CD4-positive, alpha-beta T cell treated with Interleukin-15 for 4 hours (primary cell): ENCODE measurements at places on chromosomes 11 and 22.

DNA sequence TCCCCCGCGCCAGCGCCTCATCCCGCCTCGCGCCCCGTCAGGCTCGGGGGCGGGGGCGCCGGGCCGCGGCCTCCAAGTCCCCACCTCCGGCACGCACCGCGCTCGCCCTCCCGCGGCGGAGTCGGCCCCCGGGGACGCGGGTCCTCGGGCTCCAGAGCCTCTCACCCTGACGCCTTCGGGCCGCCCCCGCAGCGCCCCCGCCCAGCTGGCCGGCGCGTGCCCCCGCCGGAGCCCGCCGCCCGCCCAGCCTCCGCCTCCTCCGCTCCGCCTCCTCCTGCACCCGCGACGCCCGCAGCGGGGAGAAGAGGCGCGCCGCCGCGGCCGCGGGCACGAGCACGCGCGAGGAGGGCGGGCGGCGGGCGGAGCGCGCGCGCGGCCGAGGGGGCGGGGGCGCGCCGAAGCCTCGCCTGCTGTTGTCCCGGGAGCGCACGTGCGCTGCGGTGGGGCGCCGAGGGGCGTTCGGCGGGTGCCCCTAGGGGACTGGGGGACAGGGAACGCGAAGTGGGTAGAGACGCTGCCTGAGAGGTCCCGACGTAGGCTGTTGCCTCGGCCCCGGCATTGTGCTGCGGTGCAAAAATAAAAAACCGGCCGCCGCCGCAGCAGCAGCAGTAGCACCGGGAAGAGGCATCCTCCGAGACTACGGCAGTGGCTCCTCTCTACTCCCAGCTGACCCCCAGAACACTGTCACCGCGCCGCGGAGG lies 87.4 kb upstream of the ARHGAP32 start:
- peak; percentile 64 for DNase-seq

DNA sequence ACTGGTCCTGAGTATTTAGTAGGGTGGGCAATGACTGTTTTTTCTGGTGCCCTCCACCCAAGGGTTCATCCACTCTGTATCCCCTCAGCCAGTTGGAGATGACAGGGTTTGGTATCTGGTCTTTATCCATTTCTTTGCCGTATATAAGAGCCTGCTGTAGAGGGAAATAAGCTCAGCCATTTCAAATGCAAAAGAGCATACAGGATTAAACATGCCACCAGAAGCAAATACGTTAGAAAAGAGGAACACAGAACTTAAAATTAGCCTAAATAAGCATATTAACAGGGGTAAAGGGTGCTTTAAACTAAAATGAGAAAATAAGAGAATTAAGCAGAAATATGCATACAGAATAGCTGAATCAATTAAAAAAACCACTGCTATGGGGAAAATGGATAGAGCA lies 27.8 kb upstream of the TOP3B start:
- no peak for DNase-seq

DNA sequence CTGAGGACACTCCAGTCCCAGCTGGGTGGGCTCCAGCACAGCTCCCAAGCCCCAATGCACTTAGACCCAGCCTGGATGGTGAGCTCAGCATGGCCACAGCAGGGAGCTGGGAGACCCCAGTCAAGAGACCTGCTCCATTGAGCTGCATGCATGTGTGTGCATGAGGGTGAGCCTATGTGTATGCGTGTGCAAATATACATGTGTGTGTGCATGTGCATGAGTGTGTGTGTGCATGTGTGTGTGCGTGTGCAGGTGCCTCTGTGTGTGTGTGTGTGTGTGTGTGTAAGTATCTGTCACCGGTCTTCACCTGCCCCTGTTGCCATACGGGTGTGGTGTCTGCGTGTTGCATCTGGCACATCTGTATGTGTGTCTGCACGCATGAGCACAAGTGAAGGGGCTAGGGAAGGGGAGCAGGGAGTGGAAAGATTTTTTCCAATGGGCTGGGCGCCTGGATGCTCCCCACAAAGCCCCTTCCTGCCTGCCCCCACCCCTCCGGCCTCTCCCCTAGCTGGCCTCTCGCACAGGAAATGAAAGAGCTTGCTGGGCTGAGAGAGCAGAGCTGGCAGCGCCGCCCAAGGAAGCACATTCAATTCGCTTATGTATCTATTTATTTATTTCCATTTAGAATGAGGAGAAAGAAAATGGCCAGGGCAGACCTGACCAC lies 4.1 kb downstream of the TSPAN32 start:
- peak; percentile 13 for DNase-seq

- DNase-seq: no peak
Observed at GRCh38 chr11:107493117-107493516, 35.5 kb upstream of the CWF19L2 start.

DNA sequence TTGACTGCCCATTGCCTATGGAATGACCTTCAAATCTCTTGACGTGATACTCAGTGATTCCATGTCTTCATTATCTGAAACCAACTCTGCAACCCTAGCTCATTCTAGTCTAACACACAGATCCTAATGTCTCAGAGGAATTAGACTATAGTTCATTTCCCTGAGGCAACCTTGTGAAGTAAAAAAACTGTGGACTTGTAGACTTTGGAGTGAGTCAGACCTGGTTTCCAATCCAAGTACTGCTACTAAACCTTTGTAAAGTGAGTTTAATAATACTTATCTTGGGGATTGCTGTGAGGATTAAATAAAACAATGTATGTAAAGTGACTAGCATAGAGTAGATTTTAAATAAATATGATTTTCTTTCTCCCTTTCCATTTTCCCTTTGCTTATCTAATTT lies 226.1 kb downstream of the BLID start:
- DNase-seq: no peak

- DNase-seq: no peak
Observed at GRCh38 chr11:11141065-11141464, 212.0 kb downstream of the CSNK2A3 start.

DNA sequence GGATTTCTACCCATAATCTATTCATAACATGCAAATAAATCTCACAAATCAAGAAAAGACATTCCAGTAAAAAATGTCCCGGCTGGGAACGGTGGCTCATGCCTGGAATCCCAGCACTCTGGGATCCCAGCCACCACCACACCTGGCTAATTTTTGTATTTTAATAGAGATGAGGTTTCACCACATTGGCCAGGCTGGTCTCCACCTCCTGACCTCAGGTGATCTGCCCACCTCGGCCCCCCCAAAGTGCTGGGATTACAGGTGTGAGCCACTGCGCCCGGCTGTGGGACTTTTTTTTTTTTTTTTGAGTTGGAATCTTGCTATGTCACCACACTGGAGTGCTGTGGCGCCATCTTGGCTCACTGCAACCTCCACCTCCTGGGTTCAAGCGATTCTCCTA lies 4.7 kb downstream of the CHID1 start:
- DNase-seq: no peak

DNA sequence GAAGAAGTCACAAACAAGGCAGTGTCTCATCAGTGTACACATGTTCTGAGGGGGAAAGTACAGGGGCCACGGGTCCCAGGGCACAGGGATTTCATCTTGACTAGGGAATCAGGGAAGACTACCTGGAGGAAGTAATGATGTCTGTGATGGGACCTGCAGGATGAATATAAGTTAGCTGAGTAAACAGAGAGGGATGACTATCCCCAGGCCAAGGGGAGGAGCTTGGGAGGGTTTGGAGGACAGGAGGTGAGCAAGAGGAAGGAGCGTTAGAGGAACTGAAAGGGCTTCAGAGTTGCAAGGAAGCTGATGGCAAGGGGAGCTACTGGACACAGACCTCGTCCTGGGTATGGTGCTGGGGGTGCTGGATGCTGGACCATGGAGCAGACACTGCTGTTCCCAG lies 56.4 kb downstream of the TRAF6 start:
- DNase-seq: no peak

GRCh38 chr11:46256540-46257001 lies 20.9 kb upstream of the CREB3L1 start:
- DNase-seq: no peak

DNA sequence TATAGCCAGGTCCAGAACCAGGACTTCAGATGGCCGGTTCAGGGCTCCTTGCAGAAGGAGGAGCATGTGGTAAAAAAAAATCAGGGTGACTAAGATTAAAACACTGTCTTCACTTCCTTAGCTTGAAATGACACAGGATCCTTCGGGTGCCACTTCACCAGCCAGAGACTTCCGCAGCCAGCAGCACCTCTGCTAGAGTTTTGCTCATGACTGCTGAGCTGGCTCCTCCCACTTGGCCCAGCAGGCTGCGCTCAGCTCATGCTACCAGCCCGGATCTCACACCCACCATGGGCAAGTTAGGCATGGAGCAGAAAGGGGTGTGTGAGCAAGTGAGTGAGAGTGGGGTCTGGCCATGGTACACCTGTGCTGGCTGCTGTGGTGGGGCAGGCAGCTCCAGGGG lies 6.6 kb upstream of the MS4A18 start:
- DNase-seq: peak; percentile 2

- no peak for DNase-seq
Observed at GRCh38 chr11:72010529-72011233, 12.0 kb downstream of the IL18BP start.

GRCh38 chr11:44998051-44998450 lies 47.4 kb upstream of the TP53I11 start:
- no peak for DNase-seq

- no peak for DNase-seq
Observed at GRCh38 chr11:92111287-92111686, 113.3 kb upstream of the FAT3 start.

DNA sequence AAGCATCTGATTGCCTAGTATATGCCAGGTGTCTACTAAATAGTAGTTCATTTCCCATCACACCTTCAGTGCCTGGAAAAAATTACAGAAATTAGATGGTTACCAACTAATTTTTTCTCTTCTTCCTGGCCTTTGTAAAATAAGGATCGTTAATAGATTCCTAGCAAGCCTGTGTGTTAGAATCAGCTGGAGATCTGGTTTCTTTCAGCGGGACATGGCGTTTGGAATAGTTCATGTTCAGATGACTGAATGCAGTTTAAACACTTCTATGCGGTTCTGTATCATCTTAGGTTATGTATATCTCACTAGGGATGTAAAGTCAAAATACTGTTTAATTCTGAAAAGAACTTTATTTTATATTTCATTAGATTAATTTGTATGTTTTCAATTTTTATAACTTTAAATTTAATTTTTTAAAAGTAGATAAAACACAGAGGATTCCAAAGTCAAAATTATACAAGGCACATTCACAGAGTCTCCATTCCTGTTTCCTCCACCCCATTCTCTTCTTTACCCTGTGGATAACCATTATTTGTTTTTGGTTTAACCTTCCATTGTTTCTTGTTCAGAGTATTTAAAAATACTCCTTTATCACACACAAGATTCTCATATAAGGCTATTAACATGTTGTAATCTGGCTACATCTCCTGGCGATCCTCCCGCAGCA lies 132.8 kb downstream of the ATXN10 start:
- DNase-seq: no peak
